Activated T-cell treated with anti-CD3 and anti-CD28 coated beads, Interleukin-2, amount 50 U/mL, for 72 hours (primary cell): ENCODE measurements at places on chromosomes 12 and 14. TPM values are rescaled to one million over a fixed set of nuclear protein-coding genes. Genes with fewer than 3 reads are reported as not detected.

DNA sequence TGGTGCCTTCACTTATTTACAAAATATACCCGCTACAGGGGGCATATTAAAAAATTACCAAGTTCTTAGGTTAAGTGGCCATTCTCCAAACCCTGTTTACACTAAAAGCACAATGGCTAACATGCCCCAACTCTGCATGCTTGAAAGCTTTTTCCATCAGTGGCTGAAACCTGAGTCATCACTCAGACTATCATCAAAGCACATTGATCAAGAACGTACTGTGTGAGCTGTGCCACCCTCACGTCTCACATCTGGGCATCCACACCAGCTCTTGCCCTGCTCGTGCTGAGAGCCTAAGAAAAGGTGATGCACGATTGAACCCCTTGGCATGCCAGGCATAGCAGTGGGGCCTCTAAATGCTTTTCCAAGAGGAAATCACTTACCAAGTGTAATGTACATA is 13.2 kb downstream of the AQP6 start:
- no peak for DNase-seq

GRCh38 chr12:7868391-7868790 is 4.3 kb downstream of the SLC2A14 start:
- DNase-seq = no peak

GRCh38 chr12:44847403-44847802 is 28.7 kb downstream of the NELL2 start:
- DNase-seq = no peak

DNA sequence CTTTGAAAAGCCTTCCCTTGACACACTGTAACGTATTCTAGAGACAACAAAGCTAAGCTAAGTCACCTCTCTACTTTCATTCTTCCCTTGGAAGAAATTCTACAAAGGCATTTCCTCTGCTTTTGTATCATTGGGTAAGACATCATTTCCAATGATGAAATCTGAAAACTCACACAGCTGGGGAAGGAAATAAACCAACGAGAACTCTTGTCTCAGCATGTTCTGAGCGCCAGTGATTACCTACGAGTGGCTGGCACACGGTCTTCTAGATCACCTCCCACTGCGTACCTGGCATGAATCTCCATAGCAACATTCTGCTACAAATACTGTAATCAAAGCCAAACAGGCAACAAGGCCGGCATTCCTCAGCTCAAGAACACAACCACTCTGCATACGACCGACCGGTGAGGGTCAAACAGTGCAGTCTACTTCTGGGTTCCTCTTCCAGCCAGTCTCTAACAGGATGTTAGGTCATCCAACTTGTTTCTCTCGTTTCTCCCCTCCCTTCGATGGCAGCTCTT is 7.6 kb downstream of the VPS37B start:
- peak; percentile 50 for DNase-seq

DNA sequence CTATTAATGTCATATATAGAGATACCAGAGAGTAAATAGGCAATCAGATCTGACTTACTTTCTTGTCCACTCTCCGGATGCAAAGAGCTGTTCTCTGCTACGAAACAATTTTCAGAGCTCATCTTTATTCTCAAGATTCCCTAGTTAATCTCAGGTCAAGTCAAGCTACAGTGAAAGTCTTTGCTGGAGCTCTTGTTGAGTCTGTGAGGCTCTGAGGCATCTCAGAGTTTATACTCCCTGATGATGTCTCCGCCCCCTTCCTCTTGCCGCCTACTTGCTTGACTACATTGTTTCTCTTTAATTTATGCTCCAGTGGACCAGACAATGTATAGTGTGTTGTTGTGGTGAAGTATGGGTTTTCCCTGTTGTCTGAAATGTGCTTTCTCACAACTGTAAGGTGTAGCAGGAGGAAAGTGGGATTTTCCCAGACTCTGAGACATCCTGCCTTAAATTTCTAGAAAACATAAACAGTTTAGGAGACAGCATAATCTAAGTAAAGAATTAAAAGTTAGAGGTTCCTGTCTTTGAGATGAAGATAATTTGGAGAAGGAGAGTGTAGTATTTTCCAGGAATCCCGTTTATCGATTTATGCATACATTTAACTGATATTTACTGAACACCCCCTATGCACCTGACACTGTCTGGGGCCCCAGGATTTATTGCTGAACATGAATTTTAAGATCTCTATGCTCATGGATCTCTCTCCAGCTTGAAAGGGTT is at the start of gene CD69:
Gene CD69 (minus strand): TSS at position 203 of the 720 bp plus-strand sequence. CDS start 81 bp downstream, at position 122.
- peak; percentile 83 for DNase-seq

GRCh38 chr12:89135976-89136634 is 216.2 kb downstream of the DUSP6 start:
- DNase-seq = peak; percentile 28

- no peak for DNase-seq
Observed at GRCh38 chr12:65878540-65878939, 54.3 kb downstream of the HMGA2 start.

- DNase-seq = no peak
Observed at GRCh38 chr12:120394483-120395367, 25.8 kb upstream of the MSI1 start.

DNA sequence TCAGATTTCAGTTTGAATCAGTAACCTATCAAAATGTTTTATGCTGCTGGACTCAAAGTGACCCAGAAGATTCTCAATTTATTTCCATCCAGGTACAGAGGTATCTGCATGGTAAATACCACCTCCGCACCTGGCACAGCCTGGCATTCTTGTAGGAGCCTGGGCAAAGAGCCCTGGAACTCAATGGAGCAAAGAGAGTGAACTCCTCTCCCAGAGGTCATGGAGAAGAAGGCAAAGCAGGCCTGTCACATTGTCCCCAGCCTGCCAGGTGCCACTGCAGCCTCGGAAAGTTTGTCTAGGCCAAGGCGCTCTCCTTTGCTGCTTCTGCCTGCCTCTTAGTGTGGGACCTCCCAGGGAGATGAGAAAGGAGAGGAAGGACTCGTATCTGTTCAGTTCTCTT is 319.8 kb downstream of the ZFP36L1 start:
- no peak for DNase-seq

GRCh38 chr12:20476551-20476950 is 108.2 kb downstream of the PDE3A start:
- no peak for DNase-seq

- no peak for DNase-seq
Observed at GRCh38 chr14:76577837-76578236, 183.4 kb upstream of the VASH1 start.

GRCh38 chr12:8678661-8679111 is 16.1 kb upstream of the MFAP5 start:
- no peak for DNase-seq

- DNase-seq = peak; percentile 74
Observed at GRCh38 chr14:50762001-50762930, 68.7 kb downstream of the NIN start.

GRCh38 chr14:68664225-68664681 is 128.6 kb downstream of the ZFP36L1 start:
- DNase-seq = peak; percentile 48

- no peak for DNase-seq
Observed at GRCh38 chr12:19970116-19970515, 398.2 kb upstream of the PDE3A start.

DNA sequence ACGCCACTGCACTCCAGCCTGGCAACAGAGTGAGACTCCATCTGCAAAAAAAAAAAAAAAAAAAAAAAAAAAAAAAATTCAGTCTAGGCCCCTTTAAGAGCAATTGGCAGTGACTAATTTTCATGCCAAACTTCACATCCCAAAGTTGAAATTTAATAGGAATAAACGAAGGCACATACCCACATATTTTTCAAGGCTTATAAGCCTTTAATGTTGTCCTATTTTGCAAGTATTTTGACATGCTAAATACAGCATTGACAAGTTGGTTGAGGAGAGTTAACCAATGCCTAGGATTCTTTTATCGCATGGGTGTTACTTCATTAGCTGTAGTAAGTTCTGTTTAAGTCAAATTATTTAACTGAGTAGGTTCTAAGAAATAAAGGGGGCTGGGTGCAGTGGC is 23.5 kb upstream of the HIP1R start:
- DNase-seq = no peak

GRCh38 chr12:124191024-124191359 is 103.9 kb upstream of the RFLNA start:
- DNase-seq = no peak

GRCh38 chr12:124762791-124763593 is 100.7 kb downstream of the SCARB1 start:
- no peak for DNase-seq

DNA sequence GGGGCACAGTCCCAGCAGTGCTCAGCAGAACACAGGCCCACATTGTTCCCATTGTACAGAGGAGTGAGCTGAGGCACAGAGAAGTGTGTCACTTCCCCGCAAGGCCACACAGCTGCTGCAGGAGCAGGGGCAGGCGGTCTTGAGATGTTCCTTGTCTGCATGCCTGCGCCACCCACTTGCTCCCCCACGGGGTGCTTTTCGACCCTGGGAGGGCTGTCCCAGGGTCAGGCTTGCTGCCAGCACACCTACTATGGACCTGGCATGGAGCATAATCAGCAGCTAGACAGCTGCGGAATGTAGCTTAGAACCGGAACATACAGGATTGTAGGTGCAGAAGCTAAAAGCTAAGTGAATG is 7.8 kb upstream of the EP400 start:
- no peak for DNase-seq

DNA sequence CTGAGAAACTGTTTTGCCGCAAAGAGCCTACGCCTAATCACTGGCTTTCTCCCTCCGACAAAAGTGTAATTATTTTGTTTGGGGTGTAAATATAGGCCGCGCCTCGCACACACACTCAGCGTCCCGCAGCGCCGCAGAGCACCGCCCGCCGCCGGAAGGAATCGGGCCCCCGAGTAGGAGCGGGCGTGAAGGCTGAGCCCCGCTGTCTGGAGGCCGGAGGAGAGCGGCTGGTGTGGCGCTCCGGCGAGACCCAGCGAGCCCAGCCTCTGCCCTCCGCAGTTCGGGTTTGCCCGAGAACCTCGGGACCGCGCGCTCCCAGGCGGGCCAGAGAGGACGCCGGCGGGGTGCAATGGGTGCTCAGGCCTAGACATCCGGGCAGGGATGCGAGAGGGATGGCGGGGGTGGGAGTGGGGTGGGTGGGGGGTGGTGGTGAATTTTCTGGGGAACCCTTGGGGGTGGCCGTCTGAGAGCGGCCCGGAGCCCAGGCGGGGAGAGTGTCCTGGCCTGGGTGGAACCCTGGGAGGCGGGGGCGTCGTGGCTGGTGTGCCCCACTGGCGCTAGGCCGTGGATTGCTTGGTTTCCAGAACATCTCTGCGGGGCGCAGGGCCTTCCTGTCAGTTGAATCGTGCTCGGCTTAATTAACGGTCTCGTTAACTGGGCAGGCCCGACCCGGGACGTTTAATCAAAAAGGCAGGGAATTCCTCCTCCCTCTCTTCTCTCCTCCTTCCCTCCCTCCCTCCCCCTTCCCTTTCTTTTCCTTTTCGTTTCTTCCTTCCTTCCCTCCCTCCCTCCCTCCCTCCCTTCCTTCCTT is 4.7 kb upstream of the LHX5 start:
- no peak for DNase-seq

GRCh38 chr14:87623616-87624015 is 369.4 kb downstream of the GALC start:
- no peak for DNase-seq

DNA sequence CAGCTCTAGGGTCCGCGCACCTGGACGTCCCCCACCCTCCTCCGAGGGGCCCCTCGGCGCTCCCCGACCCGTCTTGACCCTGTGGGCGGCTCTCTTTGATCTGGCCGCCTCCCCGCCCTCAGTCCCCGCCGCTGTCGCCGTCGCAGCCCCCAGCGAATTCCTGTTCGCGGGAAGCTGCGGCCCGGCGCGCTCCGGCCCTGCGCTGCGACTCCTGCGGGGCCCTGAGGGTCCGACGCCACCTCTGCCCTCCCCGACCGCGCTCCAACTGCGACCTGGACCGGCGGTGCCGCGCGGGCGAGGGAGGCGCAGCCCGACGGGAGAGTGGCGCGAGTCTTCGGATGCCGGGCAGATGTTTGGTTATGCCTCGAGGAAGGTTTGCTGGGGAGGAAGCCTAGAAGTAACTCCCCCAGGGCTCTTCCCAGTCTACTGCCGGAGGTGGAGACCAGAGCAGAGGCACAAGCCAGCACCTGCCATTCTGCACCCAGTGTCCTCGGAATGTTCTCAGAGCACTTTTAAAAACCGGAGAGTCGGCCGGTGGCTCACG is 440 bp upstream of the ISM2 start:
- no peak for DNase-seq

- DNase-seq = peak; percentile 69
Observed at GRCh38 chr14:73829526-73830431, 21.9 kb upstream of the PTGR2 start.

GRCh38 chr14:104577847-104578301 is 1.7 kb upstream of the C14orf180 start:
- DNase-seq = no peak

DNA sequence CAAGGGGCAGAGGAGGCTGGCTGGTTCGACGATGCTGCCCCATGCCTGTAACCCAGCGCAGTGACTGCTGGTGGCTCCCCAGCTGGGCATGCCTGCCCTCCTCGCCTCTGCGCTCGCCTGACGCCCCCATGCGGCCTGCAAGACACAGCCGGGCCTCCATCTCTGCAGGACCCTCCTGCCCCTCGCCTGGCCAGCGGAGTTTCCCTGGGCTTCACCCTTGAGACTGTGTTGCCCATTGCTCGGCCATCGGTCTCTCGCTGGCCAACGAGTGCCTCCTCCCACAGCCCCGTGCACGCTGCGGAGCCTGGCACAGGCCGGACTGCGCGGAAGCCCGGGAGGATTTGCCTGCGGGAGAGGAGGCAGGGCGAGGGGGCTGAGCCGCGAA is 17.6 kb downstream of the ASPG start:
- DNase-seq = no peak

DNA sequence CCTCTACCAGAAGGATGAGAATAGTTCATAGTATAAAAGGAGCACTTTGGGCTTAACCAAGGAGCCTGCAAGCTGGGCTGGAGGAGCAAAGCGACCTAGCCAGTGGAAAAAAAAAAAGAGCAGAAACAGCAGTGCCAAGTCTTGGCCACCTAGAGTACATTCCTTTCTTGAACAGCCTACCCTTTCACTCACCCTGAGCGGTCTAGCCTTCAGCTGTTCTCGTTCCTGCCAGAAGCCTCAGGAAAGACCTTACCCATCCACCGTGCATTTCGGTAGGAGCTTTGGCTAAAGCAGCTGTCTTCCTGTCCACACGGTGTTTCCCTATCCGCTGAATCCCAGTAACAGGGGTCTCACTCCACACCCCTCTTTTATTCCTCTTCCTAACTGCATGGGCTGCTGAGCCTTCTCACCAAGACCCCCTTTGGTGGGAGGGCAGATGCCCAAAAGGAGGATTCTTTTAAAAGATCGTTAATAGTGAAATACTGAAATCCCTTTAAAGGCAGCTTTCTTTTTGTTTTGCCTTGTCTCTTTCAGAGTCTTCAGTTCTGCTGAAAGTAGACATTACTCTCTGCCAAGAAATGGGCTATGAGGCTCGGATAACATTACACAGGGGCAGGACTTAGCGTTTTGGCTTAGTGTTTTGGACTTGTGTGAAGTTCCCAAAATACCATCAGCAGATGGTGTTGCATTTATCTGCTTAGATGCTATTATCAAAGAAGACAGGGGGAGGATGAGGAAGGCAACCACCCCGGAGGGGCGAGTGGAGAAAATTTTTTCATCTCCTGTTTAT is 88.5 kb upstream of the METAP2 start:
- DNase-seq = no peak

TAS2R9 gene
- not detected for total RNA-seq

KRT77 gene
- not detected for total RNA-seq

RNASE3 gene
- not detected for total RNA-seq

IFNG-AS1 gene
- total RNA-seq = not detected

GTF2A1 gene
- total RNA-seq = 52.3 TPM

ACOT6 gene
- total RNA-seq = not detected

PLEK2 gene
- 0.84 TPM for total RNA-seq
